ENCODE measurements at places on chromosomes 6 and 20.
A peak's percentile ranks its signal among the peaks of the same experiment; 100 is the strongest.

DNA sequence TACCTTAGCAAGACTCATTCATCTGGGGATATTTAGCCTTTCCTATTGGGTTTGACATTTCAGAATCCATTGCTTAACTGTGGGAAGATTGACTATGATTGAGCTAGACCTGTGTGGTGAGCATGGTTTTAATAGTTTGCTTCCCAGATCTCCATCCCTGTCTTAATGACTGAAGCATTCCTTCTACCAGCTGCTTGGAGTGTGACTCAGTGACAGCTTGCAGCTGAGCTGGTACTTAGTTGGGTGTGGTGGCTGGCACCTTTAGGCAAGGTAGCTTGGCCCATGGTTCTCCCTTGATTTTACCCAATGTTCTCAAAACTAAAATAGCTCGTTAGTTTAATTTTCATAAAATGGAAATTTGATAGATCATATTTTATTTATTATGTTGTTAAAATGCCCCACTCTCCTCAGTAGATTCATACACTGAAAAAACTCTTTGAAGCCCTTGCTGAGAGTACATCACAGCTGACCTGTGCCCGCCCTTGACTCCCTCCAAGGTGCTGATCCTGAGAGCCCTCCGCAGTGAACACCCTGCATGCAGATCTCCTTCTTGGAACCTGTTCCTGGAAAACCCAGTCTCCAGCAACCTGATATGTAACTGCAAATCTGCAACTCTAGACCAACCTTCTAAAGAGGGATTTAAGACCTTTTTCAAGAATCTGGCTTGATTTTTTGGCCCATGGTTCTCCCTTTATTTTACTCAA, 19.1 kb downstream of the DOK5 start:
- DNase-seq: no peak

- DNase-seq: no peak
Observed at GRCh38 chr6:161891542-161891941, 617.7 kb upstream of the AGPAT4 start.

- peak; percentile 99 for DNase-seq
Observed at GRCh38 chr6:166556863-166557322, 29.6 kb downstream of the RAMACL start.

DNA sequence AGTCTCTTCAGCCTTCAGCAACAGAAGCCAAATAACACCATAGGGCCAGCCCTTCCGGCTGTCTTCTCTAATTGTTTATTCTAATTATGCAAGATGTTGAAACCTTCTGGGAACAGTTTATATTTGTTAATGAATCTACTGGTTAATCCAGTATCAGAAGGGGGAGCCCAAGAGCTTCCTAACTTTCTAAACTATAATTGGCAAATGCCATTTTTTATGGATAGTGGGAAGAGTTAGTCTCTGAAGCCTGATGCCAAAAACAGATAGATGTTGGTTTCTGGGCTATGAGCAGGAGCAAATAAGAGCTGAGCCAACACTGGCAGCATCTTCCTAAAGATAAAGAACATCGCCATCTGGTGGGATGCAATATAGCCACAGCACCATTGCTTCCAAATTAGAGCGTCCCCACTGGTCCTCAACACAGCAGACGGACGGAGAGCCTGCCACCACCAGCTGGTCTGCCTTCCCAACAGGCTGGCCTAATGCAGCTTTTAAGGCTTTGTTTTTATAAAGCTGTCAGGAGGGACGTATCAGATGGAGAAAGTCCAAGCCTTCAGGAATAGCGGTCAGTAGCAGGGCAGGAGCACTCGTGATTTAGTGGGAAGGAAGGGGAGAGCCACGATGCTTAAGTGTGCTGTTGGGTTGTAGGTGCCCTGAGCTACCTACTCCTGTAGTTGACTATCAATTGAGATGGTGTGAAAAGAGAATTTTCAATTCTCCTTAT, 118.8 kb downstream of the RALGAPA2 start:
- DNase-seq: peak; percentile 75

DNA sequence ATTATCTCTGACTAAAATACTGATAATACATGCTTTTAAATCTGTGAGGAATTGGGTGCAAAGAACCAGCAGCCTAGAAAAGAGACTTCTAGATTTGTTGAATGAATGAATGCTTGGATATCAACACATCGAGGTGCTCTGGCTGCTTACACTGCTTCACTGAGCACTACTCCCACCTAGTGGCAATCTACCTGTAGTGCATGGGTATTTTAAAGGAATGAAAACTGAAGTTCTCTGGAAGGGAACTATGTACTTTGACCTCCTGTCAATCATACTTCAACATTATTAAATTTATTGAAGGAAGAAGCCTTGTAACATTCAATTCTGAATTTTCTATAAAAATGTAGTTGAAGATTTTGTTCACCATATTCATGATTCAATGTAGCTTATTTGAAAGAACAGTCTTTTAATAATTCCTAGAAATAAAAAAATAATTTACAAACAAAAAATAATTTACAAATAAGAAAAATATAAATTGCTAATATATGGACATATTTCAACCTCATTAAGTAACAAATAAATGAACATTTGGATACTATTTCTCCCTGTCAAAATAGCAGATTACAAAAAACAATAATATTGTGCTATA, 111.2 kb upstream of the MMS22L start:
- peak; percentile 30 for DNase-seq

- DNase-seq: no peak
Observed at GRCh38 chr6:3305216-3305565, 46.4 kb downstream of the PSMG4 start.

GRCh38 chr20:4225745-4226144, 210.4 kb upstream of the RNF24 start:
- DNase-seq: peak; percentile 92

DNA sequence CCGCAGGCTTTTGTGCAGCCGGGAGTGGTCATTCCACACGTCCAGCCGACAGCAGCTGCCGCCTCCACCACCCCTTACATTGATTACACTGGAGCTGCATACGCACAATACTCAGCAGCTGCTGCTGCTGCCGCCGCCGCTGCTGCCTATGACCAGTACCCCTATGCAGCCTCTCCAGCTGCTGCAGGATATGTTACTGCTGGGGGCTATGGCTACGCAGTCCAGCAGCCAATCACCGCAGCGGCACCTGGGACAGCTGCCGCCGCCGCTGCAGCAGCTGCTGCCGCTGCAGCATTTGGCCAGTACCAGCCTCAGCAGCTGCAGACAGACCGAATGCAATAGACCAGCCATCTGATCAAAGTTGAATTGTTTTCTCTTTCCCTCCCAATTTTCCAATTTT, 10.6 kb downstream of the RBM24 start:
- no peak for DNase-seq

DNA sequence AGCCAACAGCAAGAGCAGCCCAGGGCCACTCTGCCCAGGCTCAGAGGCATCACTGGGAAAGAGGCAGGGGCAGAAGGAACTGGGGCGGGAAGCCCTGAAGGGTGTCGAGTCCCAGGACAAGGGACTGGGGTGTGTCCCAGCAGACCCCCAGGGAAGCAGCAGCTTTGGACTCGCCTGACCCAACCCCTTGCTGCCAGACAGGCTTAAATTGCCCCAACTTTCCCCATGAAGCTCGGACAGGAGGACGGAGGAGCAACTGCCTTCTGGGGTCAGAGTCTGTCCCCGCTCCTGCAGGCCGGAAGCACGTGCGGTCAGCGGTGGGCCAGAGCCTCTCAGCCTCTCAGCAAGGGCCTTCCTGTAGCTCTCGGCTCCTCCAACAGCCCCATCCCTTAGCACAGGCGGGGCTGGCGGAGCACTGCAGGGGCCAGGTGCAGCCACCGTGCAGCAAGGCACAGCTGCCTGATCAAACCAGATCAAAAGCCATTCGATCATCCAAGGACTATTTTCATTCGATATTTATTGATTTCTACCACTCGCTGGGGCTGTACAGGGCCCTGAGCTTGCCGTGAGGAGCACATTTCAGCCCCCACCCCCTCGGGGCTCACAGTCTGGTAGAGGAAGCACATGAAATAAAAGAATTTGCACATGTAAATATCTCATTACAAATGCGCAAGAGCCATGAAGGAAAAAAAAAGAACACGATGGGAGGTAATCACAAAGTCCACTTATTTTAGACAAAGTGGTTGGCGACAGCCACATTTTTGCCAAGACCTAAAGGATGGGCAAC, 31.8 kb upstream of the STX16 start:
- DNase-seq: no peak

DNA sequence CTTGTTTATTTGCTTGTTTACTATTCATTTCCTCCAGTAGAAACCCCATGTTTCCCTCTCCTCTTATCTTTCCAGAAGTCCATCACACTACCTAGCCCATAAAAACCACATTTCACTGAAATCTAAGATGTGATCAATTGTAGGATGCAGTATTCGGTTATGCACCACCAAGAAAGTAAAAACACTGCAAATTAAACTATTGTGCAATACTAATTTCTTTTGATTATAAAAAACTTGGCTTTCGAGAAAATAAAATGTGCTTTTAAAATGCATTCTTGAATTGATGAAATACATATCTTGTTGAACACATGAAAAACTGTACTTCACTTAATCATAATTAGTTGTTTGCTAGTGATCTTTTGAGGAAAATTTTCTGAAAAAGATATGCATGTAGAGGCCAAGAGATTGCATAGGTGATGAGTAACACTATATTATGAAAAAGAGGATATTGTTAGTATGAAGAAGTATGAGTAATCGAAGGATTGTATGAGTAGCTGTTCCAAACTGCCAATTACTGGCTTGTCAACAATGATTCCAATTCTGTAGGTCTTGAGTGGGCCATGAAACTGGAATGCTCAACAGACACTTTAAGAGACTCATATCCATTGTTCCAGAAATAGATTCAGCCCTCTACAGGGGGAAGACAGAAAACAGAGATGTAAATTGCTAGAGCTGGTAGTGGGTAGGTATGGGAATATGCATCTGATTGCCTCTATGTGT, 79.7 kb downstream of the RNF217 start:
- DNase-seq: no peak

GRCh38 chr6:56549014-56549413, 93.7 kb downstream of the DST start:
- no peak for DNase-seq

- DNase-seq: no peak
Observed at GRCh38 chr6:107616775-107617174, 126.9 kb downstream of the SOBP start.

DNA sequence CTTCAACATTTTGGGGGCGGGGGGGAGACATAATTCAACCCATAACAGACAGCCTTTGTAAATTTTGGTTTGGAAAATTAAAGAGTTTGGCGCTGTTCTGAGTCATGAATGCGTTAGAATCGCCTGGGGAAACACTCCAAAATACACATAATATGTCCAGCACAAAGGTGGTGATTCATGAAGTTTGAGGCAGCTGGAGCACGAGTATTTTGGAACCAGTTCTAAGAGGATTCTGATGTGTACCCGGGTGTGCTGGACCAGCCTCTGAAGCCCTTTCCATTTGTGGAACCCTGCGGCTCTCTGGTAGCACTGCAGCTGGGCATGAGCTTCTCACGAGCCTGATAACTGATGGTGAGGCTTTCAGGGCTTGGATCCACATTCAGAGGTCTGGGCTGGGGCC, 4.7 kb downstream of the GMPR start:
- DNase-seq: peak; percentile 57

DNA sequence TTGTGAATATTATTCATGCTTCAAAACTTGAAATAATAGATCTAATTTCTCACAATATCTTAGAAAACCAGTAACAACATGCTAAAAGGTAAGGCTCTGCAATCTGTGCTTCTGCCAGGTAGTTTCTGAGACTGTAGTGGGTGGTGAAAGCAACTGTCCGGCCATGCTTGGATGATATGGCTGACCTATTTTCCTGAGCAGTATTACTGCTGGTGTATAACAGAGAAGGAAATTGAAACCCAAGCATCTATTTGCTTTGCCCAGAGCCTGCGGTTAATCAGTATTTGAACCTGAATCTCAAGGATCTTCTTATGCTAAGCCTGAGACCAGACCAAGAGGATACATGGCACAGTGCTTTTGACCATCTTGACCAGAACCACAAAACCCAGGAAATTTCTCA, 563.8 kb downstream of the COL12A1 start:
- no peak for DNase-seq

GRCh38 chr20:58923117-58923712, 57.8 kb upstream of the NELFCD start:
- DNase-seq: no peak

DNA sequence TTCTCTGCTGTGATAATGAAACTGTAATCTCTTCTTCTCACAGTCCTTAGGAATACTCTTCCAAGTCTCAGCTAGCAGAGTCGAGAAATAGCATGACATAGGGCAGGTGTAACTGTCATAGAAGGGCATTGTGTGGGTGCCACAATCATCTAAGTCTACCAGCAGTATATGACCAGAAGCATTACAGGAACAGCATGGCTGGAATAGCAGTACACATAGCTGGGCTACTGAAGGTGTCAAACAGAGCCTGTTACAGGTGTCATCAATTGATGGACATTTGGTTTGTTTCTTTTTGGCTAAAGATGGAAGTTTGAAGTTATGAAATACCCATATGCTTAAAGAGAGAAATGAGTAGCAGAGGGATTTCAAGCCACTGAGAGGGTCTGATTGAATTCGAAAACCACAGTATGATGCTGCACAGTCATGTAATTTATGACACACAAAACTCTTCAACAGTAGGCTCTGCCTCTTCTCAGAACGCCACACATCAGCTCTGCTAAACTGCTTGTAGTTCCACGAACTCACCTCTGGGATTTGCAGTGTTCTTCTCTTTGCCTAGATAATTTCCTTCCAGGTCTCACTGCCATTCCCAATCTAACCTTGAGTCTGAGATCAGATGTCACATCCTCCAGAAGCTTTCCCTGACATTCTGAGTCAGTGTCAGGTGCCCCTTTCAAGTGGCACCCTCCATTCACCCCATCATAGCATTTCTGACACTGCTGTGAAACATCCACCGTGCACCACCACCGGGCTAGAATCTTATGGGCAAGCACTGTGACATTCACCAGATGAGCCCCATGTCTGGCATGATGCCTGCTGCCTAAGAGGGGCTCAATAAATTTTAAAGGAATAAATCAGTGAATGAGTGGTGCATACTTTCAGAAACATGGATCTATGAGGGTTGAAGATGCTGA, 151.0 kb downstream of the ADAT2 start:
- no peak for DNase-seq

DNA sequence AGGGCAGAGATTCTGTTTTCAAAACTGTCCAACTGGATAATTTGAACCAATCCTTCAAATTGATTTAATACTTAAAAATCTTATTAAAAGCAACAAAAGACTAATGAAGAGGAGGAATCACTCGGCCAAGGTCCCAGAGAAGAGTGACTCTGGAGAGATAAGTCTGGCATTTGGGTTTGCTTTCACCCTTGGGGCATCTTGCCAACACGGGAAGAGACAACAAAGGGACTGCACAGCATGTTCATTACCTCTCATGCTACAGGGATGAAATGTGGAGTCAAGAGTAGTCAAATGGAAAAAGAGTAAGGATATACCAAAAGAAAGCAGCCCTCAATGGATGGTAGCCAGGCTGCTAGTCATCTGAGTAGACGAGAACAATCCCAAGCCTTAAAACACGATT, 68.2 kb downstream of the KHDRBS2 start:
- no peak for DNase-seq

GRCh38 chr6:43963203-43963602, 164.0 kb downstream of the MRPL14 start:
- DNase-seq: no peak

- DNase-seq: no peak
Observed at GRCh38 chr6:136739501-136739900, 52.8 kb downstream of the MAP3K5 start.

All from fibroblast of gingiva (primary cell).